Activated gamma-delta T cell (primary cell): ENCODE measurements at places on chromosomes 16 and 17.

DNA sequence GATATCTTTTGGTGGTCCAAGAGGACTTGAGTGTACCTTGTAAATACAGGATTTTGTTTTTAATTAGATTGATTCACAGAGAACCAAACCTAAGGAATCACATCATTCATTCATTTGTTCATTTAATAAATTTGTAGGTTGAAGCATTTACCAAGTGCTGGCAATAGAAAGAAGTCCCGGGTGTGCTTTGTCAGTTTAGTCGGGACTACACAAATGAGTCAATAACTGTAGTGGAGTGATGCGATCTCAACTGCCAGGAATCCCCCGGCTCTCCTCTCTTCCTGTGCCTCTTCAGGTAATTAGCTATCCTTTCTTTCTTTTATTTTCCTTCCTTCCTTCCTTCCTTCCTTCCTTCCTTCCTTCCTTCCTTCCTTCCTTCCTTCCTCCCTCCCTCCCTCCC lies 1.4 kb upstream of the WWOX start:
- DNase-seq, result no peak

GRCh38 chr17:1232786-1233185 lies 37.5 kb upstream of the BHLHA9 start:
- no peak for DNase-seq

DNA sequence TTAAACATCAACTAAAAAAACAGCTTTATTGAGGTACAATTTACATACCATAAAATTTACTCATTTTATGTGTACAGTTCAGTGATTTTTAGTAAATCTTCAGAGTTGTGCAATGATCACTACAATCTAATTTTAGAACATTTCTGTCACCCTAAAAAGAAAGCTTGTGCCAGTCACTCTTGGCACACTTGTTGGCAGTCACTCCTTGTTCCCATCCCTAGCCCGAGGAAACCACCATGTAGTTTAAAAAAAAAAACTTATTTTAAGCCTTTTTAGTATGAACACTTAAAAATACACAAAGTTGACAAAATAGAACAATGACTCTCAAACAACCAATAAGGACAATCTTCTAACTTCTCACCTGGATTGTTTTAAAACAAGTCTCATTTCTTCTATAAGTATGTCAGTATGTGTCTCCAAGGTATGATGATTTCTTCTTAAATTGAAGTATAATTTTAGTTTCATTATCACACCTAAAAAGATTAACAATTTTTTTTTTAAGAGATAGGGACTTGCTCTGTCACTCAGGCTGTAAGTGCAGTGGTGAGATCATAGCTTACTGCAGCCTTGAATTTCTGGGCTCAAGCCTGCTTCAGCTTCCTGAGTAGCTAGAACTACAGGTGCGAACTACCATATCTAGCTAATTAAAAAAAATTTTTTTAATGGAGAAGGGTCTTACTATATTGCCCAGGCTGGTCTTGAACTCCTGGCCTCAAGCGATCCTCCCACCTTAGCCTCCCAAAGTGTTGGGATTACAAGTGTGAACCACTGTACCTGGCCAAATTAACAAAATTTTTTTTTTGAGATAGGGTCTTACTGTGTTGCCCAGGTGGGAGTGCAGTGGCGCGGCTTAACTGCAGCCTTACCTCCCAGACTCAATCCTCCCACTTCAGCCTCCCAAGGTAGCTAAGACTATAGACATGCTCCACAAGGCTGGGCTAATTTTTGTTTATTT lies 53.2 kb downstream of the PPM1E start:
- no peak for DNase-seq

GRCh38 chr16:698911-699671 lies 6.5 kb downstream of the FBXL16 start:
- no peak for DNase-seq

DNA sequence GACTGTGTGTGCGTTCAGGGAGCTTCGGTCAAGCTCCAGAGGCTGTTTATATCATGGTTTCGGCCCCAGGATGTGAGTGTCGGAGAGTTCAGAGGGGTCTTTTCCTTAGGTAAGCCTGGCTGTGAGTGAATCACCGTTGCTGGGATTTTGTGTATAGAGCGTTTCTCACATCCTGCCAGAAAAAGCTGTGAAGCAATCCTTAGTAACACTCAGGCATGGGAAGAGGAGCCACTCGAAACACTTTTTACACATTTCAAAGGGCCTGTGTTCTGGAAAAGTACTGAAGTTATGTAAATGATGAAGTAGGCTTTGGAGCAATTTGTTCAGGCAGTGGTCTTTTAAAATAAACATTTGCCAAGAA lies 662 bp downstream of the PGS1 start:
- no peak for DNase-seq

DNA sequence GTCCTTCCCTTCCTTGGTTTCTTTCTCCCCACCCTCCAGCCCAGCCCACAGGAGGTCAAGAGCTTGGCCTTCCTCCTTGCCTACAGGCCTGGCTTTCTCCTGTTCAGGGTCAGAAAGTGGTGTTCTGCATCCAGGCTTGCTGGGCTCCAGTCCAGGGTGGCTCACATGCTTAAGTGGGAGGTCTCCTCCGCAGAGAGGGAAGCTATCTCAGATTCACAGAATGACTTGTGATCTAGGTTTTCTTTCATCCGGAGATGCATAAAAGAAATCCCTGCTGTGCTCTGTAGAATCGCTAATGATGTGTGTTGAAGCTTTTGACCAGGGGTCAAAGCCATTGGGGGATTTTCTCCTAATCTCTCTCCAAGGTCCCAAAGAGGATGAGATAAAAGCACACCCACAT lies 382.3 kb upstream of the EEF2KMT start:
- no peak for DNase-seq

GRCh38 chr16:68640972-68641371 lies 4.1 kb upstream of the CDH3 start:
- no peak for DNase-seq

GRCh38 chr16:19119564-19119963 lies 5.8 kb downstream of the ITPRIPL2 start:
- DNase-seq, result no peak

GRCh38 chr17:58092101-58092796 lies 9.0 kb downstream of the DYNLL2 start:
- no peak for DNase-seq

DNA sequence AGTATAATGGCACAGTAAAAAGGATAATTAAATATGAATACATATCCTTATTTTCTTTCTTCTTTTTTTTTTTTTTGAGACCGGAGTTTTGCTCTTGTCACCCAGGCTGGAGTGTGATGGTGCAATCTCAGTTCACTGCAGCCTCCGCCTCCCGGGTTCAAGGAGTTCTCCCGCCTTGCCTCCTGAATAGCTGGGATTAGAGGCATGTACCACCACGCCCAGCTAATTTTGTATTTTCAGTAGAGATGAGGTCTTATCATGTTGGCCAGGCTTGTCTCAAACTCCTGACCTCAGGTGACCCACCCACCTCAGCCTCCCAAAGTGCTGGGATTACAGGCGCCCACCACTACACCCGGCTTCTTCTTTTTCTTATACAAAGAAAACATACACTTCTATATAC lies 12.0 kb downstream of the GABARAPL2 start:
- DNase-seq, result no peak

DNA sequence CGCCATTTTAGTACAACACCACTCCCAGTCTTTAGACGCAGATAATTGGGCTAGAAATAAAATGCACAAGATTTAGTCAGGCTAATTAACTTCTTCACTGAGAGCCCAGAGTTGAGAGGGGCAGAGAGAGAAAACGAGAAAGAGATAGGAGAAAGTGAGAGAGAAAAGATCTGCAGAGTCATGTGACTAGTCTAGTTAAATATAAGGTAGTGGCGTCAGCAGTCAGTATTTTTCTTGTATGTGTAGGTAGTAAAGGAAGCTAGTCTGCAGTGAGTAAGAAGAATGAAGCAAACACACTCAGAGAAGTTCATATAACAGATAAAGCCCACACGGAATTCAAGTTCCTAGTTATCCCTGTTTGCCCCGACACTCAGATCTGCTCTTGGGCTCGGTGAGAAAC lies 392.6 kb upstream of the ERCC4 start:
- DNase-seq, result no peak

DNA sequence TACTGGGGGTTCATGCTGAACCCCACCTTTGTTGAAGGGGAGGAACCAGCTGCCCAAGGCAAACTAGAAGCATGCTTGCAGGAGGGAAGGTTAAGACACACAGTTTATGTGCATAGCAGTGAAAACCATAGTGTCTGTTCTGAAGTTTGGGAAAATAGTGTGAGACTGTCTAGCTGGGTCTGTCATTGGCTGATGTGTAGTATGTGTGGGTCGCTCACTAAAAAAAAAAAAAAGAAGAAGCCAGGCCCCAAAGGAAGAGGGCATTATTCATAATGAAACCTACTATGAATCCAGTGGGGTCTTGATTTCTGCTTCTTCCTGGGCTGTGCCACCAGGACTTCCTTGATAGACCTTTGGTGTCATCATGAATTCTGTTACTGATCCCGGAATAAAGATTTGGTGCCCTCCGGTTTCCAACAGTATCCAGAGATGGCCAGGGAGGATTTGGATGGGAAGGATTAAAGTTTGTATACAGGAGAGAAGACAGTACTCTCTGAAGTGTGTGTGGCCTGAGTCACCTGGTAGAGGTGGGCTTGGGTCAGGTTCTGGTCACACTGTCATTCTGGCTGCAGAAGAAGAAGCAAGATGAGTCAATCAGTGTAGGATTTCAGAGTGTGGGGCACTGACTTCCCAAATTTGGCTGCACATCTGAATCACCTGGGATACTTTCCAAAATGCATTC lies 220.3 kb downstream of the PRKCA start:
- no peak for DNase-seq

DNA sequence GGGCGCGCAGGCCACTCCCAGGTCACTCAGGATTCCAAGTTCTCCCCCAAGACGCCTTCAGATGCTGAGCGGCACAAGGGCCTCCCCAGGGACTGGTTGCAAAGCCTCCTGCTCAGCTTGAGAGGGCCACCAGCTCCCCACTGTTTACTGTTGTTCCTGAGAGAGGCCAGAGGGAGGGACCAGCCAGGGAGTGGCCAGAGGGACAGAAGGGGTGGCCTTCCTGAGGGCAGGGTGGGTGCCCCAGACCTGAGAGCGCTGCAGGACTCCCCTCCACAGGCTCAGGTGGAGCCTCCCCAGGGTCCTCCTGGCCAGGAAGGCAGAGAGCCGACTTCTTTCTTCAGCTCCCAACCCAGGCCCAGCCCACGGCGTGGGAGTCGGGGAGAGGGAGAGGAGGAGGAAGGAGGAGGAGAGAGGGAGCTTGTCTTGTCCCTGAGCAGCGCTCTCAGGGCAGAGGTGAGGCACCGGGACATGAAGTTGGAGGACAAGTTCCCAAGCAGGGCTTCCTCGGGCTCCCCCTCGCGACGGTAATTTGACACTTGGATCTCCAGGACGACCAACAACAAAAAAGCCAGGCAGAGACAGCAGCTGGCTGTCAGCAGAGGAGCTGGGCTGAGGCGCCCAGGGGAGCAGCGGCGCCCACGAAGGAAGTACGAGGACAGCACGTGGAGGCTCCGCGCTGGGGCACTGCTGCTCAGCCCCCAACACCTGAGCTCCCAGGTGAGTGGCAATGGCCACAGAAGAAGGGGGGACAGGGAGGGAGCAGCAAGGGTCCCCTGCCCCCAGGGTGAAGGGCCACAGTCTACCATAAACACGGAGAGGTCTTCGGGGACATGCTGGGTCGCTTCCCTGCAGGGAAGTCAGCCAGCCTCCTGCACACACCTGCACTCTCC lies 497 bp downstream of the SMIM5 start:
- no peak for DNase-seq

DNA sequence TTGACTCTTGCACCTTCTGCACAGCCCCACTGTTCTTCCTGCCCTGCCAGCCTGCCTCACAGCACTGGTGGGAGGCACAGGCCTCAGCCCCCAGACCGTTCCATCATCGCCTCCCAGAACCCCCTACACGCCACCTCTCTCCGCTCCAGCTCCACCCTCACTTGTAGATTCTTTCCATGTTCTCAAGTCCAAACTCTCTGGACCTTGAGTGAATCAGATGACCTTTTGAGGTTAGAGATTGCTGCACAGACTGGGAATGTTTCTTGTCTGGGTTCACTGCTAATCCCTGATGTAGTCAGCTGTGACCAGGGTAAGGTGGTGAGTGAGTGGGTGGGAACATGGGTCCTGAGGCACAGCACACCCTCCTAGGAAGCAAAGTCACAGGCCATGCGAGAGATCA lies 272.4 kb downstream of the IRF8 start:
- no peak for DNase-seq

DNA sequence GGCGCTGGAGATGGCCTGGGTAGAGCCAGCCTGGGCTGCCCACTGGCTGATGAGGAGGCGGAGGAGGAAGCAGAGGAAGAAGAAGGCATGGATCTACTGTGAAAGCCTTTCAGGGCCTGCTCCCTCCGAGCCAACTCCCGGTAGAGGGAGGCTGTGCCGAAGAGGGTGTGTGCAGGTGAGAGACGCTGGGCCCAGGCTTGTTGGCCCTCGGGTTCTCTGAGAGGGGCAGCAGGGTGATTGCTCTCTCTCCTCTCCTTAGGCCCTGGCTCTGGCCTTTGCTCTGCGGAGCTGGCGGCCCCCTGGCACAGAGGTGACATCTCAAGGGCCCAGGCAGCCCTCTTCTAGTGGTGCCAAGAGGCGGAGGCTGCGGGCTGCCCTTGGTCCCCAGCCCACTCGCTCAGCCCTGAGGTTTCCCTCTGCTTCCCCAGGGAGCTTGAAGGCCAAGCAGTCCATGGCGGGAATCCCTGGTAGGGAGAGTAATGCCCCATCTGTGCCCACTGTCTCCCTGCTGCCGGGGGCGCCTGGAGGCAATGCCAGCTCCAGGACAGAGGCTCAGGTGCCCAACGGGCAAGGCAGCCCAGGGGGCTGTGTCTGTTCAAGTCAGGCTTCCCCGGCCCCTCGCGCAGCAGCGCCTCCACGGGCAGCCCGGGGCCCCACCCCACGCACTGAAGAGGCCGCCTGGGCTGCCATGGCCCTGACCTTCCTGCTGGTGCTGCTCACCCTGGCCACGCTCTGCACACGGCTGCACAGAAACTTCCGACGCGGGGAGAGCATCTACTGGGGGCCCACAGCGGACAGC lies 3.6 kb downstream of the TP53I13 start:
- no peak for DNase-seq

DNA sequence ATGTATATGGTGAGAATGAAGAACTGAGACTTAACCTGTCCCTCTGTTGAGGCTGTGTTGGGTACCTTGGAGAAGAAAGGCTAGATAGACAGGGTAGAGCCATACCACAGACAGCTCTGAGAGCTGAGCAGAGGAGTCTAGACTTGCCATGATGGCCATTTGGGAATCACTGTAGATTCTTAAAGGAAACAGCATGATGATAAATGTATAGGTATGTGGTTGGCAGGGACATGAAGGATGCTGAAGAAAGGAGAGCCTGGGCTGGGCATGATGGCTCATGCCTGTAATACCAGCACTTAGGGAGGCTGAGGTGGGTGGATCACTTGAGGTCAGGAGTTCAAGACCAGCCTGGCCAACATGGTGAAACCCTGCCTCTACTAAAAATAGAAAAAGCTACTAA lies 114.4 kb upstream of the HAS3 start:
- DNase-seq, result no peak

GRCh38 chr17:34798581-34798980 lies 162.7 kb downstream of the CCT6B start:
- DNase-seq, result no peak
